Fibroblast of skin of left biceps (primary cell): ENCODE measurements at places on chromosomes 5 and 9.

DNA sequence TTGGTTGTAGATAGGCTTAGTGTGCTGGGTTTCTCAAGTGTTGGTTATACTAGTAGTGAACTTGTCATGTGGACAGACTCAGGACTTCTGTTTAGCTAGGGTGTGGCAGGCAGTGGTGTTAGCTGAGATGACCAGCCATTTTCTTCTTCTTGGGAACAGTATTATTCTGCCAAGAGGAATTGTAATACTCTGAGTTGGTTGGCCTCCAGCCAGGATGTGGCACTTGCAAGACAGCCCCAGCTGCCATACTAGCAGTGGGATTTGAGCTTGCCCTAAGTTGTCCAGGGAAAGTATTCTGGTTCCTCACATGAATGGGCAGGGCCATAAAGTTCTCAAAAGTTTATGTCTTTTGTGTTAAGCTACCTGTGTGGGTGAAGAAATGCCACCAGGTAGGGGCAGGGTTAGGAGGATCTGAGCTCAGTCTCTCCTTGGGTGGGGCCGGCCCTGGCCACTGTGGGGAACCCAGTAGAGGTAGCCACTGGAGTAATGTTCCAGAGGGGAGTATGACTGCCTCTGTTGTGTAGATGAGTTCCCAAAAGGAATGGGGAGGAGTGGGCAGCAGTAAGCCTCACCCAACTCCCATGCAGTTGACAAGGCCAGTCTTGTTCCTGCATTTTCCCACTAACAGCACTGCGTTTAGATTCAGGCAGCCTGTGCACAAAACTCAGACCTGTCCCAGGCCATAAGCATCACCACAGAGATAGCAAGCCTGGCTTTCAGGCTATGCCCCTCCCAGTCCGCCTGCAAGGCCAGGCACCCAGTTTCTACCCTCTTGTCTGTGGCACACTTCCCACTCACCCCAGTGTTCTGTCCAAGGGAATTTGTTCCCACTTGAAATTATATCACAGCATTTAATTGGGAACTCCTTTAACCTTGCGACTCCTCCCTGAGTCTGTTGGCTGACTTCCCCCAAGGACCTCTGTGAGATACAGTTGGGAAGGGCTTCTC is 250.7 kb downstream of the ANXA1 start:
- no peak for DNase-seq

- DNase-seq = no peak
Observed at GRCh38 chr5:126430631-126431030, 7.4 kb downstream of the GRAMD2B start.

GRCh38 chr9:92146610-92147009 is 31.4 kb upstream of the SPTLC1 start:
- no peak for DNase-seq

DNA sequence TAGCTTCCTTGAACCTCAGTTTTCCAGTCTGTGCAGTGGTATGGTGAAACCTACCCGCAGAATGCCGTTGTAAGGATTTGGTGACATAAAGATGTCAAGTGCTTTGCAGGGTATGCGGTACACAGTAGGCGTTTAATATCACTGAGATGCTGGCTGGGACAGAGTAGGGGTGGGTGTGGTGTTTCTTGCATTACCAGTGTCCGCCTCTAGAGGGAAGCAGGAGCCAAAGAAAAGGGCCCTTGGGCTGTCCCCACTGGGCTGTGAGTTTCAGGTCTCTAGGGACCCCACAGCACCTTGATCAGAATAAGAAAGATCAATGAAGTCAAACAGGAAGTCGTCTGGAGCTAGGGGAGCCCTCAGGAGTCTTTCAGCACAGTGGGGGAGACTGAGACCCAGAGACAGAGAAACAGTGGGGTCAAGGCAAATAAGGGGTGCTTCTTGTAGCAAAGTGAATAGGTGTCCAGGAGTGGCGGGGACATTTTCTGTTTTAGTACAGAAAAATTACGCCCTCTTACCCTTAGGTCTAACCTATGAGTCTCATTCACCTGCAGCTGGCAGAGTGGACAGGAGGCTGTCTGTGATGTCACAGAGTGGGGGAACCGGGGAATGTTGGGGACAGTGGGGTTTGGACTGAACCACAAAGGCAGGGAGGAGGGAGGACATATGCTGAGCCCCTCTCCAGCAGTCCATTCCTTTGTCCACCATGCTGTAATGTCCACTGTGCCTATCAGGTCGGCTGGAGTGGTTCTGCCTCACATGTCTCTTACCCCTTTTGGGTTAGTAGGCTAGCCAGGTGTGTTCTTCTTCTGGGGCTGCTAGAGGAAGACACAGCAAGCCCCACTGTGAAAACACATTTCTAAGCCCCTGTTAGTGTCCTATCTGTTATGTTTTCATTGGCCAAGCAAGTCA is 4.7 kb upstream of the TEX53 start:
- DNase-seq = no peak

DNA sequence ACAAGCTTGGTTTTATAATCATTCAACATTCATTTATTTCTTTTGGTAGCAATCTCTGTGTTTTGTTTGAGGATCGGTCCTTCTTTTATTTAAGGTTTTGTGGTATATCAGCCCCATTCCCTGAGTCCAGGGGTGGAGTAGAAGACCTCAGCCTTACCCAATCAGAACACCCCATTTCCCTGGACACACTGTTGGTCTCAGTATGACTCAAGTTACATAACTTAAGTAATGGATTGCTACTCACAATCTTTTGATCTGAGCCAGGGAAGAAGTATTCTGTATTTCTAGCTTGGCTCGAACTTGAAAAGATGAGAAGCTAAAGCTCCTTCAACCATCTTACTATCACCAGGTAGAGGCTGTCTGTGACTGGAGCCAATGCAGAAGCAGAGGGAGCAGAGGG is 175.2 kb upstream of the HAPLN1 start:
- no peak for DNase-seq

DNA sequence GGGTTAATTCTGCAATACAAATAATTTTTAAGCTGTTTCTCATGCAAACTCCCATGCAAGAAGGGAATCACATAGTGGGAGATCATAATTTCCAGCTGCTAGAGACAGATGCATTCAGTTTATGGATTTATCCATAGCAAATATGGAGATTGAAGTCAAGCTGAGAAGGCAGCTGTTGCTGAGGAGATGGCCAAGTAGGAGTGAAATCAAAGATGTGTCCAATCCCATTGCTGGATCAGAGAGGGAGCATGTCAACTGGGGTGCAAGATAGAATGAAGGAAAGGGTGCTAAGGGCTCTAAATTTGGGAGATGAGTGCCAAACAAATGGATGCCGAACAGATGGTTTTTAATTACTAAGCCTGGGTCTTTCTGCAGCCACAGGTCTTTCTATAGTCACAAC is 504.5 kb downstream of the NFIB start:
- no peak for DNase-seq
